ENCODE measurements at places on chromosomes 5 and 9.

DNA sequence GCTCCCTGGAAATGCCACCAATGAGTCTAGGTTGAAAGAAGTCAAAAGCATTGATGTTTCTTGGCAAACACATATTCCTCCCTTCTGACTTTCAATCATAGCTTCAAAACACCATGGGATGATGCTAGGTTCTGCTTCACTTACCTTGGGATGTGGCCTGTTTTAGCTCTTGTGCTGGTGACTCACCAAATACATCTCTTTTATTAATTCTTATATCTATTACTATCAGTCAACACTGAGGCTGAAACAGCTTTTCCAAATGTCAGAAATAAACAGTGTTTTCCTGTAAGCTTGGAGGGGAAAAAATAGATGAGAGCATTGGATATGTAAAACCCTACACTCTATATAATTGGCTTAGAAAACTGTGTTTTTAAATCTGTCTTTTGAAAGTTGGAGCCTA is 245.4 kb upstream of the NREP start:
- DNase-seq, result no peak

DNA sequence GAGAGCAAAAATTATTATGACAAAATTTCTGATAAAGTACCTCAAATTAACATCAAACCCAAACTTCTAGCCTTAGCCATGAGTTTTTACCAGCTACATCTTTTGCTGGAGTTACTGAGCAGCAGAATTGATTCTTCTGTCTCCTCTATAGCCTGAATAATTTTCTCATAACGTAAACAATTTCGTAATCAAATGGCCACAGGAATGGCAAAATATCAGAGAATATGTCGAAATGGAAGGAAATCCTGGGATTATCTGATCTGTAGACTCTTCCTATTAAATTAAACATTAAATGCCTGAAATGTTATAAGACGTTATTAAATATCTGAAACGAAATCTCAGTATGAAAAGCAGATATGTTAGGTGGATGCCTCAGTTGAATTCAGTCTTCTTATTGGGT is 41.1 kb downstream of the LURAP1L start:
- DNase-seq, result no peak

- DNase-seq, result no peak
These were observed 52.1 kb downstream of the NSG2 start for GRCh38 chr5:174097486-174098185.

DNA sequence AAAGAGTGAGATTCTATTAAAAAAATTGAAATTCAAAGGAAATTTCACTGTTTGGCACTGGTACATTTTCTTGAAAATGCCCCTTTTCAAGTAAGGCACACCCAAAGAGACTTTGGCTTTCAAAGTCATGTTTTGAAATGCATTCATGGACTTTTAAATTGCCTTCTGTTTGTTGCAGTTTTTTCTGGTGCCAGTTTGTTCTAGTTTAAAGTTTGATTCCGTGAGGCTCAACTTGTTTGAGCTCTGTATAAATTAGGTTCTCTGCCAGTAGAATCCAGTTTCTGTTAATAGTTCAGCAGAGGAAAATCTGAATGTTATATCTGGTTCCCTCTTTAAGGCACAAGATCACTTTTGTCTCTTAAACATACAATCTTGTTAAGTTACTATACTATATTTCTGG is 16.4 kb downstream of the ATP6V0E1 start:
- no peak for DNase-seq

- DNase-seq, result no peak
These were observed 72.5 kb upstream of the RASA1 start for GRCh38 chr5:87195104-87195591.

- DNase-seq, result no peak
These were observed 63.8 kb downstream of the PAM start for GRCh38 chr5:102818934-102819333.

DNA sequence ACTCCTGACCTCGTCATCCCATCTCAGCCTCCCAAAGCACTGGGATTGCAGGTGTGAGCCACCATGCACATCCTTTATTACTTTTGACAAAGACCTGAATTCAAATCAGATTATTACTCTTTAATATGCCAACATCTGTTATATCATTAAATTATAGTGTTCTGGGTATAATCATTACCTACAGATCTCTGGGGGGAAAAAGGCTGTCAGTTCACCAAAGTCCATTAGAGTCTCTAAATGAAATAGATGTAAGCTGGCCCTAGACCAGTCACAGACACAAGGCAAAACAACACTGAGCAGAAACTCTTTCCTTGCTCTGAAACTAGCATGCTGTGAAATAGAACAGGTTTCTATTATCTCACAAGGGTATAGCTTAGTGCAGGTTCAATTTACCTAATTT is 21.6 kb upstream of the TRIO start:
- no peak for DNase-seq

- DNase-seq, result peak; percentile 22
These were observed 59.1 kb upstream of the IER5L start for GRCh38 chr9:129237164-129237611.

DNA sequence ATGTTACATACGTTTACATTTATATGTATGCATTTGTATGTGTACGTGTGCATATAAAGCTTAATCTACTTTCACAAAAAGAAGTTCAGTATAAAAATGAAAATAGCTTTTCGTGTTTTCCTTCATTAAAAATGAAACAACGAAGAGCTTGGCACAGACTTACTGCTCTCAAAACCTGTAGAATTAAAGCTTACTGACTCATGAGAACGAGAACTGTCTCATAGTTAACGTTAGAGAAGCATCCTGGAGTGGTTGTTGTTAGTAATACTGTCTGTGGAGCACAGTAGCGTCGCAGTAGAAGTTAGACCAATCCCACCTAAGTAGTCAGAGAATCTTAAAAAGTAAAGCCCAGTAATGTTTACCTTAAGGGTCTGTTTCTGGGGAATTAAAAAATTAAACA is 1.3 kb downstream of the MAT2B start:
- DNase-seq, result peak; percentile 2

DNA sequence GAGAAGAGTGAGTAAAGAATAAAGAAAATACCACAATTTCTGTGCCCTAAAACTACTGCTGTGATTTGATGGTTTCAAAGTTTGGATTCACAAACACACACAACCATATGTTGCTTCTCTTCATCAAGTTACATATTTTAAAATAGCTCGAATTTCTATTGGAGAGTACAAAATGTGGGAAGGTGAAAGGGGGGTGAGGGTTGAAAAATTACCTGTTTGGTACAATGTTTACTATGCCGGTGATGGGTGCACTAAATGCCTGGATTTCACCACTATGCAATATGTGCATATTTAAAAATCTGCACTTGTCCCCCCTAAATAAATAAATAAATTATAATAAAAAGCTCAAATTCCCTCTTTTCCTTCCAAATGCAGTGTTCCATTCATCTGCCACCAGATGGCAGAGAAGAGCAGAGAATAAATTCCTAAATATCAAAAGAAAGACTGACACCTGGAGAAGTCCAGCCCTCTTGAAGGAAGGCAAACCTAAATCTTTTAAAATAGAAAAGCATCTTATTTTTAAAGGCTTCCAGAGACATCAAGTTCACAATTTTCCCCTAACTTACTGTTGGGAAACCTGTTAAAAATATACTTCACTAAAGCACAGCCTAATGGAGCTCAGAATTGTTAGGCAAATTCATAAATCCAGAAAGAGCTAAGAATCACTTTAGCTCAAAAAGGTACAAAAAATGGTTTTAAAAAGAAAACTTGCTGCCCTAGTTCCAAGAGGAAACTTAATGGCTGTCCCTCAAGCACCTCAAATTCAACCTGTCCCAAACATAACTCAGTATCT is 24.8 kb upstream of the HNRNPA0 start:
- no peak for DNase-seq

- DNase-seq, result no peak
These were observed 57.5 kb upstream of the ICE1 start for GRCh38 chr5:5364932-5365331.

DNA sequence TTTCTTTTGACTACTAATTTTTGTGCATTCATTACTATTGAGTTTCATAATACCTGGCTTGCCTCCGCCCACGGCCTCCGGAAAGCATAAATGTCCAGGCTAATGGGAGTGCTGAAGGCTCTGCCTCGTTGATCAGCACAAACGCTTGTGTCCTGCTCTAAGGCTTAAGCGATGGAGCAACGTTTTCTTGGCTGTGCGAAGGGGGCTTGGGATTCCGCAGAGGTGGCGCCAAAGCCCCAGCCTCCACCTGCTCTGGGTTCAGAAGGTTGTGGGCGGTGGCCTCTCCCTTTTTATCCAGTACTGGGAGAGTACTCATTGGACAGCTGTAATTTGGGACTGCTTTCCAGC is 19.7 kb downstream of the ANXA2R start:
- DNase-seq, result peak; percentile 73

DNA sequence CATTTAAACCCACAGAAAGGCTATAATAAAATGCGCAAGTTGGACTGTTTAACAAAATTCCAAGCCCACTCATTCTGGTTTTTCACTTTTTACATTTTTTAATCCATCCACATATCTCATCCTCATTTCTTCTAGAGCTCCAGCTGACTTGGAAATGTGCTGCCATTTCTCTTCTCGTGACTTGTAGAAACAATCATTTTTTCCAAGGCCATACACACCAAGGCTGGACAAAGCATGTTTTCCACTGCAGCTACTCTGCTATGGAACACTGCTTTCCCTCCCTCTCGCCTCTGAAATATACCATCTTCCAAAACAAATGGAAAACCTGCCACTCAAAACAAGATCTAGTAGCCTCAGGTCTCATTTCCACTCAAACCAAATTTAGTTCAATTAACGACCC is 141.1 kb downstream of the ESM1 start:
- DNase-seq, result no peak

DNA sequence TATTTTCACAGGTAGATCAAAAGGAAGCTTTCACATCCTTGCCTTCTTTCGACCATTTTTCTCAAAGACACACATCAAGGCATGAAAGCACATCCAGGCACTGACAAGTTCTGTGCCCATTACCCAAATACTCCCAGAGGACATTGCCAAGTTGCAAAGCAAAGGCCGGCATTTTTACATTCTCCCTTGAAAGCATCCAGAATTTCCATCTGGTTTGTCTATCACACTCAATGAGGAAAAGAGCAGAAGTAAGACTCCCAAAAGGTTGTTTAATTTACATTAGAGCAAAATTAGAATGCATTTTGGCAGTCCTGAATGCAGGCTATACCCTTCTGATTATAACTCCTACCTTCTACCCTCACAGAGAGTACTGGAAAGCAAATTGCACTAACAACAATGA is 160.5 kb downstream of the EPB41L4A start:
- DNase-seq, result no peak

GRCh38 chr5:165209101-165209727 is 1703.8 kb downstream of the MAT2B start:
- DNase-seq, result peak; percentile 15

DNA sequence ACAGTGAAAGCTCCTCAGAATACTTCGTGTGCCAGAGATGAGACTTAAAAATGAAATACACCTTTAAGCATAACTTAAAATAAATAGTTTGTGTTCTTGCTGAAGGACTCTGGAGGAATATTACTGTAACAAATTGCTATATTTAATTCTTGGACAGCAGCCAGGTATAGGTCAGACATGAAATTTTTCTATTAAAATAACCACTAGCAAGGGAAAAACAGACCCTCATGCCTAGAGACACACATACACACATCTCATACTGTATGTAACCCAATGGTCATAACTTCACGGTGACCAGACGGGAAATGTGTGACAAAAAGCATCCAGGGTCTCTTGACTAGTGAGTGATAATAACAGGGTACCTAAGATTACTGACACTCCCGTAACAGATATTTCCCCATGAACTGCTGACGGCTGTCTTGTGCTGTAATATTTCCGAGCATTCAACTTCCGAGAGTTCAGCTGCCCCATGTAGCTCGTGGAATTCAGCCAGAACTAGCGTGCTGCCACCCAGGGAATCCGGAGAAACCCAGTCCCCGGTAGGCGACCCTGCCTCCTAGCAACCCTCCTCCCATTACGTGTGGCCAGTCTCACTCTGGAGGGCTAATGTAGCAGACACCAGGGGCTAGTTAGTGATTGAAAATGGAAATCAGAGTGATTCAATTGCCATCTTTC is 2295.1 kb upstream of the WWC1 start:
- DNase-seq, result no peak

DNA sequence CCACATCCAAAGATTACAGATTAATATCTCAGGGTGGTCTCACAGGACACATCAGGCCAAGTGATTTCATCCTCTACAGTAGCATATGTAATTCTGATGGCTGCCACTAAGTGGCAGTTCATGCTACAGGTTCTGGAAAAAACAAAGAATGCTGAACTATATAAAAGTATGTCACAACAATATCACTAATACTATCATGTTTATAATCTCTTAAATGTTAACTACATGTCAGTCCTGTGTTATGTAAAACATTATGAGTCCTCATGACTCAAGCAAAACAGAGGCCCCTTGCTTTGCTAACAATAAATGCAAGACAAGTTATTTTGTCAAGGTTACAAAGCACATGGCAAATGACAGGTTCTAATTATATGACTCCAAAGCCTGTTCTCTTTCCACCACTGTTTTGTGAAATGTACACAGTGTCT is 233.2 kb downstream of the FBXL17 start:
- DNase-seq, result no peak

DNA sequence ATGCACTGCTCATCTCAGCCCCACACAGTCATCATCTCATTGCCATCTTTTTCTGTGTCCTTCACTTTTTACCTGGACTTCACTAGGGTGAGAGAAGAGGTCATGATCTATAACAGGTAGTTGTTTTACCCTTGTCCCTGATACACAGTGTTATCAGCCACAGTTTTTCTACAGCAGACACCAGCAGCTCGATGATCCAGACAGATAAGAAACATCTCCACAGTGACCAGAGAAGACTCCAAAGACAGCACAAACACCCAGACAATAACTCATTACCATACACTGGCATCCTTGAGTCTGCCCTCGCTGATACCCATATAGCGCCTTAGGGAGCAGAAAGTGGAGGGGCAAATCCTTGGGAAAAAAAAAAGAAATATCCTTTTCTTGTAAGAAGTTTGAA is 194.1 kb downstream of the DTWD2 start:
- DNase-seq, result no peak

- DNase-seq, result peak; percentile 98
These were observed 72.8 kb upstream of the ASTN2 start for GRCh38 chr9:117487555-117488175.

DNA sequence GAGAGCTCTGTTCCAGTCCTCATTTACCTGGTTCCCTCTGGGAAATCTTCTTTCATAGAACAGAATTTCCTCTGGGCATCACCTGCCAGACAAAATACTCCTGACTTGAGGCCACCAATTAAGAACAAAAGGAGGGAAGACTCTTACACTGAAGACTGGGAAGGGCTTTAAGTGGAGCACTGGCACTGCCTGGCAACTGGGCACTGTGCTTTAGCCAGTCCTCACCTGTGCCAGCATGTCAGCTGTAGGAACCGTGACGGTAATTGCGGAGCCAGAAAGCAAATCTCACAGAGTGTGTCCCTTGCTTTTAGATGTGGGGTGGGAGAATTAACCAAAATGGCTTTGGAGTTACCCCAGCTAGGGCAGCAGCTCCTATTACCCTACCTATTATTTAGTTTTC is 40.6 kb downstream of the FAM219A start:
- DNase-seq, result peak; percentile 77
